D721Med (cell line): ENCODE measurements at places on chromosomes 12 and 14.

- no peak for DNase-seq
Observed at GRCh38 chr12:112684742-112685141, 106.8 kb upstream of the RPH3A start.

DNA sequence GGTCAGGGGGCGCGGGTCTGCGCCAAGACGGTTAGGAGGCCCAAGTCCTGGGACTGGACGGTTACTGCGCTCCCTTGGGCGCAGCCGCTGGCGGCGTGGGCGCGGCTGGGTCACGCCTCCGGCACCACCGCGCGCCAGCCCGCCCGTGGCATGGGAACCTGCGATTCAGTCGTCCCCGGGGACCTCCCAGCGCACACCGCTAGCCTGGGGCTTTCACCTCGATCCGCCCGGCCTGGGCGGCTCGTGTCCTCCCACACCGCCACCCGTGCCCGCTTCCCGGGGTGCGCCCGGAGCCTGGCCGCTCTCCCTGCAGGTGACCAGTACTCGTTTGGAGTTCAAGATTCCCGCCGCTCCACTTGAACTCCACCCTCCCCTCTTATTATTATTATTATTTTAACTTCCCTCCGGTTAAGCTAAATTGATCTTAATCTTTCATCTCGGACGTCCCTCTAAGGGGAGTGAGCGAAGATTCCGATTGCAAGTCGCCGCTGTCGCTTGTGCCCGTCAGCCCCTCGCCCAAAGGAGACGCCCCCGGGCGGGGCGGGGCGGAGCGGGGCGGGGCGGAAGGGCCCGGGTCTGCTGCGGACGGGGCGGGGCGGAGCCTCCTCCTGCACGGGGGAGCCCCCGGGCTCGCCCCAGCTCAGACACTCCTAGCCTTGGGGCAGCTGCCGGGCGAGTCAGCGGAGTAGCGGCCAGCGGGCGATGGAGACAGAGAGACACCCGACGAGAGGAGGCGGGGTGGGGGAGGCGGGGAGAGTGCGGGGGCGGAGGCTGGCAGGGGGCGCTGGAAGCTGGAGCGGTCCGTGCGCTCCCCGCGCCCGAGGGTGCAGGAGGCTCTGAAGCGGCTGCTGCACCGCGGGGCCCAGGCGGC lies at the start of gene KCNMB4:
KCNMB4 (plus strand) TSS at position 643 of the 871 bp plus-strand sequence. CDS start 445 bp downstream, outside the sequence.
- peak; percentile 27 for DNase-seq

DNA sequence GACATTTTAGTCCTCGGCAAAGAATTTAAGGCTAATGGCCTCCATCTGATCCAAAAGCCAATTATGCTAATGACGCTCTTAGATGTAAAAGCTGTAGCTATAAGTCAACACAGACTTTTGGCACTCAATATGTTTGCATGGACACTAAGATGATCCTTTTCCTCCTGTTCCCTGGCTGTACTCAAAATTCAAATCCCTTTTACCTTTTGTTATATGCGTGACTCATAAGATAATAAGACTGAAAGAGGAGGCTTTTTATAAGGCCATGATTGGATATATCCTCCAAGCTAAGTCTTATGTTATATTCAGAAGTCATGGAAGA lies 89.8 kb downstream of the PDZRN4 start:
- no peak for DNase-seq

- no peak for DNase-seq
Observed at GRCh38 chr12:47824635-47825034, 4.9 kb upstream of the HDAC7 start.

GRCh38 chr12:127304751-127305725 lies 961.9 kb upstream of the TMEM132C start:
- no peak for DNase-seq

DNA sequence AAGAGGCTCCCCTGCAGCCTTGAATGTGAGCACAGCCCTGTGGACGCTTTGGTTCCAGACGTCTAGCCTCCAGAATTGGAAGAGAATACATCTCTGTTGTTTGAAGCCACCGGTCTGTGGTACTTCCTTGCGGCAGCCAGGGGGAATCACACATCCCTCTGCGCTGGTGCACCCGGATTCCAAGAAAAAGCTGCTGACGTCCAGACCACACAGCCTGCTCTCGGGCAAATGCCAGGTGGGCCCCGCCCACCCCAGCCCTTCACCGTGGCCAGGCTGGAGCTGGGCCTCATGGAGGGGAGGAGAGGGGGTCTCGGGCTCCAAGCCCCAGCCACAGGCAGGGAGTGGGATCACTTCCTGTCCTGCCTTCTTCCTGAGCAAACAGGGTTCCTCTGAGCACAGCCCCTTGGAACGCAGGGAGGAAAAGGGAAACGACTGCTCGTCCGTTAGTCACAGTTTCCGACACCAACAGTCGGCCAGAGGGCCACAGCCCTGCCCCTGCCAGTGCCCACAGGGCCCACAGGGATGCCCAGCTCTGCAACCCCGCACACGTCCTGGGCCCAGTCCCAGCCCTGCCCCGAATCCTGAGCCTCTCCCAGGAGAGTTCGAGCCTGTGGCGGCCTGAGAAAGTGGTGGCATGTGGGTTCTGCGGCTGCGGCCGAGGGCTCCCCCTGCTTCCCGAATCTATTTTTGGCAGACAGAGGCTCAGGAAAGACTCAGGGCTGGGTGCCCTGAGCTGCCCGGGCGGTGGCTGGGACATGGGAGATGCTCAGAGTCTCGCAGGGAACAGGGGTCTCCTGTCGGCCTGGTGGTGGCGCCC lies 85.3 kb downstream of the RFLNA start:
- DNase-seq = no peak

GRCh38 chr14:70754991-70755390 lies 54.3 kb downstream of the MAP3K9 start:
- no peak for DNase-seq

DNA sequence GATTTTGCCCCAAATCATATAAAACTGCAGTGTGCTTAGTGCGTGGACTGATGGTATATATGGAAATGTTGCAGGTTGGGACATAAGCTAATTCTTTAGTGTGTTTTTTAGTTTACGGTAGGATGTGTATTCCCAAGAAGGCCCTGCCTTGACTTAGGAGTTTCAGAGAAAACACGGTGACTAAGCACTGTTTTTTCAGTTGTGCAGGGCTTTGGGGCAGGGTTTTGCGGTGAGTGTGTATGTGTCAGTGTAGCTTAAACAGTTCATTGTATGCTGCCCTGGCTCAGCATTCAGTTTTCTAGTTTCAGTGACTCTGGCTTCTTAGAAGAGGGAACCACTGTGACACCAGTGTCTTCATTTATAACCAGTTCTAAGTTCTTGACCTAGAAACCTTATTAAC lies 101.2 kb downstream of the AKAP6 start:
- no peak for DNase-seq

DNA sequence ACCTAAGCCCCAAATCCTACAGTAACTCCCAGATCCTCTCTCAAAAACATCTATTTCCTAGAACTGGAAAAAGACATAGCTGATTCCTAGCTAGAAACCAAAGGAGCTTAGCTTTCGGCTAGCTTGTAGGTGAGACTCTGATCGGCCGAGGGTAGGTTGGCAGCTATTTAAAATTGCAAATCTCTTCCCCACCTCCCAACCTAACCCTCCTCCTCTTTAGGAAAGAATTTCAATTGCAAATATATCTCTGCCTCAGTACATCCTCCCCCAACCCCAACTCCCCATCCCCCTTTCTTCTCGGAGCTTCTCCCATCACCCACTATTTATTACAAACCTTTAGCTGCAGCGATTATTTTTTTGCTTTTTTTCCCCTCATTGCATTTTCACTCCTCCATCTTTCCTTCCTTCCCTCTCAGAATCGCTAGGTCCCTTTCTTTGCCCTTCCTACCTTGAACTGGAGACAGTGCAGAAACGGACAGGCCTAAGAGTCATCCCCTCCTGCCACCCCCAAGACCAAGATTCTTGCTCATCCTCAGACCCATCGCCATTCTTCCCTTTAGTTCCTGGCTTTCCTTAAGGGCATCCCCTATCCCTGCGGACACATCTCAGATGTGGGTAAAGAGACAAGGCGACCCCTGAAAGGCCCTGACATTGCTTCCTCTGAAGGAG lies 13.4 kb downstream of the ZFHX2 start:
- no peak for DNase-seq

DNA sequence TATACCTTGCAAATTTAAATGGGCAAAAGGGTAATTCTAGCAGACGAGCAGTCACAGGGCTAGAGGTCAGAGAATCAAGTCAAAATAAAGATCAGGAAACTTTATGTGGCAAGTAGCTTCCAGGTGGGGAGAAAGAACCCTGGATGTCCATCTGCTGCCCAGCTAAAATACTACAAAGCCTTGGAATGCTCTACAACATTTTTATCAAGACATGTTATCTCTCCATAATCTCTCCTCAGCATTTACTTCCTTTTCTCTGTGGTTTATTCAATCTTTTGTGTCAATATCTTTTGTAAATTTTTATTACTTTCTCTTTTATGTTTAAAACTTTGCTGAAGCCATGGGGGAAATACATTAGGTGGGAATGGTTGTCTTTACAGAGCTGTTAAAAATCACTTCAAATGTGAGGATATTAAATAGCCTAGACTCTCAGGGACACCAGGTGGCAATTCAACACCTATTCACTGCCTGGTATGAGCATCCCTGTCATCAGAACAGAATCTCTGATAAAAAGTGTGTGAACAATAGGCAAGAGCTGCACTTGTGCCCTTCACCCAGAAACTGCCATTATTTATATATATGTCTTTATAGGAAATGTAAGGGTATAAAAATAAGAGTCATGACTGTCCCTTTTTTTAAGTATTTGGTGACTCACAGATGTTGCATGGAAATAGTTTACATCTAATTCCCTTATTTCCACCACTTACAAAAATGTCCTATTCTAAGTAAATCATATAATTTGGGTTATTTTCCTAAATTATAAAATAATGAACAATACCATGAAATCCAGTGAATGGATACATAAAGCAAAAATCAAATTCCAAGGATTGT lies 152.9 kb downstream of the EPS8 start:
- DNase-seq = no peak

DNA sequence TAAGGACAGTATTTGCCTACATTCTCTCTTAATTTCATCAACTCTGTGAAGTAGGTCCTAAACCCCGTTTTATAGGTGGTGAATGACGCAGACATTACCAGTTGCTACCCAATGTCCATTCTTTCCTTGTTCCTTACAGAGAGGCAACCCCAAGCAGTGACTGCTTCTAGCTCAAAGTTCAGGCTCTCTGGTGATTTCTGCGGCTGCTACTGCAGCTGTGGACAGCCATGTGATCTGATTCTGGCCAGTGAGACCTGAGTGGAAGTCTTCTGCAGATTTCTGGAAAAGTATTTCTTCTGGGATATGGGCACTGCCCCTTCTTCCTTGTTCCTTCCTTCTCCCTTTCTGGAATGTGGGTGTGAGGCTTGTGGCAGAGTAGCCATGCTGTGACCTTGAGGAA lies 82.9 kb downstream of the ARF6 start:
- no peak for DNase-seq

- DNase-seq = no peak
Observed at GRCh38 chr14:95046711-95047681, 110.3 kb downstream of the DICER1 start.

DNA sequence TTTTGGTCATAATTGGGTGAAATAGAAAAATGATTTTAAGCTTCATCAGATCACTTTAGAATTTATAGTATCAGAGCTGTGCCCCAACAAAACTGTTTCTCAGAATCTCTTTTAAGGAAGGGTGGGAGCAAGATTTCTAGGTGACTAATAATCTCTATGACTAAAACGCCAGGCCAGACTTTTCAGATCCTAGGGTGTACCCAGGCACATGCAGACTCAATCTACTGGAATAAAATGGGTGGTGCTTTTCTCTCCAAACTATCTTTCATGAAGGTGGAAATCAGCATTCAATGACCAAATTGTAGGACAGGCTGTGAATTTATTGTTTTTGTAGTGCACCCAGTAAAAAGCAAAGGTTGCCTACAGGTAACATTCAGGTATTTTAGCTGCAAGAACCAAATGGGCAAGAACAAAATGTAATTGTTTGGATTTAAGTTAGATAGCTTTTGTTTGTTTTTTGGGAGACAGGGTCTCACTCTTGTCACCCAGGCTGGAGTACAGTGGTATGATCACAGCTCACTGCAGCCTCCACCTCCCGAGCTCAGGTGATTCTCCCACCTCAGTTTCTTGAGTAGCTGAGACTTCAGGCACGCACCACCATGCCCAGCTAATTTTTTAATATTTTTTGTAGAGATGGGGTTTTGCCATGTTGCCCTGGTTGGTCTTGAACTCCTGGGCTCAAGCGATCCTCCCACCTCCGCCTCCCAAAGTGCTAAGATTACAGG lies 49.5 kb downstream of the PPP2R5C start:
- no peak for DNase-seq

DNA sequence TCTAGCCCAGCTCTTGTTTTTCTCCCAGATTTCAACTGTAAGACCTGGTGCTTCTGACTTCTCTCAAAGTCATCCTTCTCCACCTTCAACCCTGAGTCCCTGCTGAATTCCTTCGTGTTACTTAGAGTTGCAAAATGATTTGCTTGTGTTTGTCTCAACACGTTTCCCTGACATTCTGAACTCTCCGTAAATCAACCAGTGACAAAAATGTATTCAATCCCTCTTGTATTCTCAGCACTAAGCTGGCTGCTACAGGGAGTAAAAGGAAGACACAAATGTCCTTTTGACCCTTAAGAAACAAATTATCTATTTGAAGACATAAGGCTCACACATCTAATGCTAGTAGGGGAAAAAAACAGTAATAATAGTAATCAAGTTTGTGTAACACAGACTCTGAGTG lies 514.0 kb upstream of the TMPO start:
- no peak for DNase-seq

- no peak for DNase-seq
Observed at GRCh38 chr12:61043838-61044237, 1216.4 kb upstream of the USP15 start.

DNA sequence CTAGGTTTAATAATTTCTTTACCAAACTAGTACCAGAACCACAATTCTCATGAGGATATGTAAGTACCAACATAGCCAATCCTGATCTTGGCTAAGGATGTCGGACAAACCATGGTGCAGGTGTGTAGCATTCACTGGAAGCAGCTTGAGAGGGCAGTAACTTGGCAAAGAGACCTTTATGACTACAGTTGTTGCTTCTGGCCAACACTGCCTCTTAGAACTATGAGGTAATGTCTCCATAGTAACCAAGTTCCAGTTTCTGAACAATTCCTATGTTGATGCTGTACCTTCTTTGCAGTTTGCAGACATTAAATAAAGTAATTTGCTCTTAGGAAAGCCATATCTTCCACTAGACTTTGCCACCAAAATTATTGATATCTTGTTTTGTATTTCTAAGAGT lies at the start of gene LMNTD1:
LMNTD1 (minus strand) TSS at position 186 of the 400 bp plus-strand sequence. CDS start 324 bp downstream, outside the sequence.
- DNase-seq = no peak

DNA sequence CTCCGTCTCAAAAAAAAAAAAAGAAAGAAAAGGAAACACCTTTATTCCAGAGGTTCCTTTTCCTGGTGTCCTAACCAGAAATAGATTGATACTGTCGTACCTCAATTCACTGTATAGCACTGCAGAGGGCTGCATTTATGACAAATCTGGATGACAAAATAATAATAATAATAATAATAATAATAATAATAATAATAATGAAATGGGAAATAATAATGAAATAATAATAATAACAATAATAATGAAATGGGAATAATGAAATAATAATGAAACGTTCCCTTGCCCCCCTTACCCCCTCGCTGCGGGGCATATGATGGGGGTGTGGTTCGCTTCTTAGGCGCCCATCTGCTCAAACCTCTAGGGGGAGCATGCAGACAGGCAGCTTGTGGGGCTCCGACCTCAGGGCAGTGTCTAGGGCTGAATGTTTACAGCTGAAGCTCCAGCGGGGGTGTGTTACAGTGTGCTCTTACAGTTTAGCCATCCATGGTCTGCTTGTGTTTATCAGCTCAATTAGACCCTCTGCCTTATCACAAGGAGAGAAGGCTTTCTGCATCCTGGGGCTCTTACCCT lies 1088.3 kb upstream of the SEL1L start:
- no peak for DNase-seq
